CD4-positive, alpha-beta T cell treated with Interleukin-10 for 1 hour (primary cell): ENCODE measurements at places on chromosomes 5 and 9.

- DNase-seq: no peak
Measured at GRCh38 chr5:57434227-57434640, 48.4 kb downstream of the ACTBL2 start.

DNA sequence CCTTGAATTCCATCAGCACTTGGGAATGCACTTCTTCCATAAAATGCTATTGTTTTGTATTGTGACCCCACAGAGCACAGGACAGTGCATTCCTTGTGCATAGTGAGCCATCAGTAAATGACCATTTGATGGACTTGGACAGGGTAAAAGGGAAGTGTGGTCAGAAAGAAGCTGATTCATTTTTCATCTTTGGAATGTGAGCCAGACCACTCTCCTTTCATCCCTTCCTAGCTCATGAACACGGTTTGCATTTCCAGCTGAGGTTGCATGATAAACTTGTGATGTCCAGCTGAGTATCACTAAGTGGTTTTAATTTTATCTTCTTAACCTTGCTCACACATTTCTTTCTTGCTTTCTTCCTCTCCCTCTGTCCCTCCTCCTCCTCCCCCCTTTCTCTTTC lies 101.3 kb downstream of the NUDT12 start:
- DNase-seq: no peak

DNA sequence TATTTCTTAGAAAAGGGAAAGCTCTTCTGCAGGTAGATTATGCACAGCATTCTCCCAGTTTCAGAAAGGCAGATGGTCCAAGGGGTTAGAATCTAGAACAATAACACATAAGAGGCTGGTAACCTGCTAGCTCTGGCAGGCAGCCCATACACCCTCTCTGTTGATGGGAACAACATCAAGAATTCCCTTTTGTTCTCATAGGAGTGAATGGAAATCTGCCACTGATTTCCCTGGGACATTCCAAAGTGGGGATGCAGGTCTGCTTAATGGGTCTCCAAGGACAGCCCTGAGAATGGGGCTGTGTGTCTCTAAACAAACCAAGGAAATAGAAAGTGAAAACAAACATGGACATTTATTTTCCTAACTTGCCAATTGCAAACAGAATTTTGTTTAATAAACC lies 456.8 kb downstream of the EBF1 start:
- DNase-seq: no peak

- peak; percentile 64 for DNase-seq
Measured at GRCh38 chr5:52786949-52787599, 642 bp upstream of the ITGA1 start.

DNA sequence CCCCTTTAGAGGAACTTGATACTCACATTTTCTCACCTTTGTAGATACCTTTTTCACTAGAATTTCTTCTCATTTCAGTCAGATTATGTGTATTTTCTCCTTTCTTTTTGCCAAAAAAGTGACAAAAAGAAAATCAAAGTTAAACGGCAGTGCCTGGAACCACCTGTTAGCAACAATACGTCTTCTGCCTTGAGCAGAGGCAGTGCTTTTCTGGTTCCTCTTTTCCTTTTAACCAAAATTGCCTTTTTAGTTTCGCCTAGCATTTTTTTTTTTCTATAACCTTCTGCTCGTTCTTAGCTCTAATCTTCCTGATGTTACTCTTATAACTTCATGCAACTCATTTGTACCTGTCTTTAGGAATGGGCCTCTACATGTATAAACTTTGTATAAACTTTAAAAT lies 26.1 kb downstream of the SMIM32 start:
- DNase-seq: no peak

DNA sequence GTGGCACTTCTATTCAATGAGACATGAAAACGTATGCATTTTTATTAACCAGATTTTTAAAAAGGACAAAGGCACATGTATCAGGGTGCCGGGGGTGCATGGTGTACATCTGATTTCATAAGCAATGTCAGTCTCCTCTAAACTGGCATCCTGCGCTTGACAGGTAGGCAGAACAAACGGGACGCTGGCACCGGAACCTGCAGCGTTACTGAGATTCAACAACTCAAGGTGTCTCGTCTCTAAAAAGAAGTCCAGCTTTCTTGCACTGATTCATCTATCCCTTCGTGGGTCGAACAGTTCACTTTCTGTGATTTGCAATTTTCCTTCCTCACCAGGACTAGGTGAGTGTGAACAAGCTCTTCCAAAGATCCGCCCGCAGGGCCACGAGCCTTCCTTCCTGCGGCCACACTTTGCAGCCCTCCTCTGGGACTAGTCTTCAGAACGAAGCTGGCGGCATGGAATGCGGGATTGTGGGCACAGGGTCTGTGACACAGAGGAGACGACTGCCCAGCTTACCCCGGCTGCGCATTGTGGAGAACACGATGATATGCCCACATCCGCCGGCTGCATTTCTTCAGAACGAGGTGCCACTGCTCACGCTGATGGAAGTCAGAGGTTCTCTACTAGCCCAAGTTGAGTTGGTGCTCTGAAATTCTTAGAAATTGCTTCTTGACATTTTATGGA lies 7.2 kb downstream of the SLC6A3 start:
- no peak for DNase-seq

DNA sequence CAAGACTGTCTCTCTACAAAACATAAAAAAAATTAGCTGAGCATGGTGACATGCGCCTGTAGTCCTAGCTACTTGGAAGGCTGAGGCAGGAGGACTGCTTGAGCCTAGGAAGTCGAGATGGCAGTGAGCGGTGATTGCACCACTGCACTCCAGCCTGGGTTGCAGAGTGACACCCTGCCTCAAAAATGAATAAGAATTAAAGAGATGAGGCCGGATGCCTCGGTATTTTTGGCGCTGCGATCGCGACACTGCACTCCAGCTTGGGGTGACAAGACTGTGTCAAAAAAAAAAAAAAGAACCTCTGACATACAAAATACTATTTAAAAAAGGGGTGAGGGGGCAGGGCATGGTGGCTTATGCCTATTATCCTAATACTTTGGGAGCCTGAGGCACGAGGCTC lies 7.3 kb downstream of the GPBP1 start:
- peak; percentile 46 for DNase-seq

- DNase-seq: no peak
Measured at GRCh38 chr9:1469996-1470395, 419.8 kb downstream of the DMRT2 start.

DNA sequence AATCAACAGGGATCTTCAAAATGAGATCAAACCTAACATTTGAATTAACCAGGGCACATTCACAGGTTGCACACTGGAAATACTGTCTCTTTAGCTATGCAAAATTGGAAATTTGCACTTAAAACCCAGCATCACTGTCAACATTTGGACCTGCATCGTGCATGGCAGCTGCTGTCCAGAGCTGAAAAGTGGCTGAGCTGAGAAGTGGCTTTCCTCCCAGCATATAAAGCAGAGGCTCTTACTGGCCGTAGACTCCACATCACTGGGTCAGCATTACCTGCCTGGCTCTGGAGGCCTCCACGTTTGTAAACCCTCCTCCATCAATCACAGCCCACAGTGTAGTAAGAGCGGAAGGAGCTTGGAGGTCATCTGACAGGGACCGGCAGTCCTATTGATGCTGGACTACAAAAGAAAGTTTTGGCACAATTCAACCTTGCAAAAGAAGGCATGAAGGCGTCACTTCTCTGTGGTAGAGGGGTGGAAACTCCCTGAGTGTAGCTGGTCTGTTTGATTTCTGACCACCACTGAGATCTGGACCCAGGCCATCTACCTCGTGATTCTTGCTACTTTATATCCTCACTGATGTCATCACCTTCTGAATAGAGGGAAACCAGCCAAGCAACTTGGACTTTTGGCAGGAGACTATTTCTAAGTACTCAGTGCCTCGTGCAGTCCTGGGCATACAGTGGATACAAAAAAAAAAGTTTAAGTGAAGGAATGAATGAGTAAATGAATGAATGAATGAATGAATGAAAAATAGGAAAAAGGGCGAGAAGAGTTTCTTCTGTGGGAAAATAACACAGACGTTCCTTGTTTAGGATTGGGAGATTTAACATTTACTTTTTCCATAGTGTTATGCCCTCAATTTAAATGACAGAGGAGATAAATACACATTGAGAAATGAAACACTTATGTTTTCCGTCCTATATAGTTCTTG lies 14.8 kb downstream of the RASEF start:
- no peak for DNase-seq
